ENCODE measurements at places on chromosomes 6 and 20. TPM values are rescaled to one million over a fixed set of nuclear protein-coding genes. Genes with fewer than 3 reads are reported as not detected.

The CDSN gene
- not detected for total RNA-seq

The JPH2 gene
- 0.24 TPM for total RNA-seq

The MEP1A gene
- 4.1 TPM for total RNA-seq

The ZC2HC1B gene
- total RNA-seq = not detected

The SUPT3H gene
- total RNA-seq = 41.1 TPM

The APOBEC2 gene
- total RNA-seq = 1.2 TPM

The GPR63 gene
- total RNA-seq = 3.0 TPM

The GNAS-AS1 gene
- 4.3 TPM for total RNA-seq

GRCh38 chr20:1828786-1829131 lies 66.4 kb upstream of the SIRPA start:
- DNase-seq = no peak

- no peak for DNase-seq
Measured at GRCh38 chr6:108895571-108895970, 47.3 kb downstream of the ARMC2 start.

DNA sequence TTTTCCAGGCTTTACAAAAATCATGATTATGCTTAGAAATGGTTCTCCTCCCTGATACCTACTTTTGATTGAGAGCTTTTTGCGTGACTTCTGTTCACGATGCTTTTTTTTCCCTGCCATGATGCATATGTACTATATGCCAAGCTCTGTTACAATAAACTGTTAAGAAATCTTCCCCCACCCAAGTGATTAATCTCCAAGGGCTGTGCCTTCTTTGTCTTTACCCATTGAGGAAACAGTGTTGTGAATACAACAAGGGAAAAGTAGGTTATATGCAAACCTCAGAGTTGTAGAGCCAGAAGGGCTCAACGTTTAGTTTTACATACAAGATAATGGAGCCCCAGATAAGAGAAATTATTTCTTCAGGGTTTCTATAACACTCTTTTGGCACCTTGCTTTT lies 34.1 kb upstream of the MYLK2 start:
- DNase-seq = no peak

- no peak for DNase-seq
Measured at GRCh38 chr6:53630533-53631226, 34.9 kb downstream of the KLHL31 start.

GRCh38 chr6:166162599-166163342 lies 4.9 kb downstream of the TBXT start:
- no peak for DNase-seq

- DNase-seq = no peak
Measured at GRCh38 chr20:63545814-63546213, 1.7 kb downstream of the SRMS start.

GRCh38 chr6:44074439-44074812 lies 52.8 kb downstream of the MRPL14 start:
- peak; percentile 41 for DNase-seq

DNA sequence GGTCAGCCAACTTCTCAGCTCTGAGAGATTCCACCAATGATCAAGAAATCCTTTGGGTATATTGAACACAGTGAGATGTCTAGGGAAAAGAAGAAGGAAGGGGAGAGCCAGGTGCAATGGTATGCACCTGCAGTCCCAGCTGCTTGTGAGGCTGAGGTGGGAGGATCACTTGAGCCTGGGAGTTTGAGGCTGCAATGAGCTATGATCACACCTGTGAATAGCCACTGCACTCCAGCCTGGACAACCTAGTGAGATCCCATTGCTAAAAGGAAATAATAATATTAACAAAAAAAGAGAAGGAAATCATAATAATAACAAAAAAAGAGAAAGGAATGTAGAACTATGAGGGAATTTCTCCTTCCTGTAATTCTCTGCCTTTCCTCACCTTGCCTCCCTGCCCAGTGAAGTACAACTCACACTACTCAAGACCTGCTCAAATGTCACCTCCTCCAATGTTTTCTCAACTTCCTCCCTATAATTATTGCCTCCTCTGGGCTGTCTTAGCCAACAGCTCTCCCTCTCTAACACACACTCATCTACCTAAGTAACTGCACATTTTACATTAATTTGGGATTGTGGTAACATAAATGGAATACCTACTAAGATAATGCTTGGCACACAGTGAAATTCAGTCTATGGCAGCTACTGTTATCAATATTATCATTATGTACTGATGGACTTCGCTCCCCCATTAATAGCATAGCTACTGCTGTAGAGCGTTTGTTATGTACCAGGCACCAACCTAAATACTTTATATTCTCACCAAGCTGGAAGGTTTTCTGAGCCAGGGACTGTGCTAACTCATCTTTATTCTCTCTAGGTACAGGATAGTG lies 103.6 kb downstream of the KIF13A start:
- DNase-seq = no peak

DNA sequence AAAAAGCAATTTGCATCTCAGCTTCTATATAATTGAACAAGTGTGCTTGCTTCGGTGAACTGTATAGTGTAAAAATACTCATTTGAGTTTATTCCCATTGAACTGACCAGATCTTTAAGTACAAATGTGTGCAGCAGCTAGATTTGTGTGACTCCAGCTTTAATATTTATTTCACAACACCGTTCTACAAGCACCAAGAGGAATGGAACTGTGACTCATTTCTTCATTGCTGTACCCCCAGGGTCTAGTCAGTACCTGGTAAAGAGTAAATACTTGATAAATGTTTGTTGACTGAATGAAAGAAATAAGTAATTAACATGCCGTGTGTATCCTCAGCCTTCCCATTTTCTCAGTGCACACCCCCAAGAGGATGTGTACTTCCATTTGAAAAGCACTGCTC lies 464.8 kb downstream of the CBLN4 start:
- no peak for DNase-seq

DNA sequence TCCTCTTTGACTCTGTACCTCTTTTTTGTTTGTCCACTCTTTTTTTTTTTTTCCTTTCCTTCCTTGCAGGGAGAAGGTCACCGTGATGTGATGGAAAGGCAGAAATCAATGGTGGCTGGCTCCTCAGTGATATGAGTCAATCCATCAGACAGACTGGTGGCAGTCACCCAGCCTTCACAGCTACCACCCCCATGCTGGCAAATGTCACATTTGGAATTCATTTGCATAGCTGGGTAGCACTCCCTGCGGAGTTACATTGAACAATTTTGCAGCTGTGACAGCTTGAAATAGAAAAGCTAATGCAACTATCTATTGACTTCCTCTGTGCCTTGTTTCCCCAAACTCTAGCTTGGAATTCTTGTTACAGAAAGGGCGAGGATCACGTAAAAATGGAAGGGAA lies 668.4 kb downstream of the C6orf118 start:
- no peak for DNase-seq

GRCh38 chr6:41531591-41532582 lies 14.3 kb upstream of the FOXP4 start:
- DNase-seq = no peak

- DNase-seq = no peak
Measured at GRCh38 chr6:159874435-159874834, 16.4 kb upstream of the MAS1 start.

GRCh38 chr20:46400253-46400652 lies 6.2 kb downstream of the ELMO2 start:
- DNase-seq = no peak
